ENCODE measurements at places on chromosomes 11 and 22.
A peak's percentile ranks its signal among the peaks of the same experiment; 100 is the strongest.

DNA sequence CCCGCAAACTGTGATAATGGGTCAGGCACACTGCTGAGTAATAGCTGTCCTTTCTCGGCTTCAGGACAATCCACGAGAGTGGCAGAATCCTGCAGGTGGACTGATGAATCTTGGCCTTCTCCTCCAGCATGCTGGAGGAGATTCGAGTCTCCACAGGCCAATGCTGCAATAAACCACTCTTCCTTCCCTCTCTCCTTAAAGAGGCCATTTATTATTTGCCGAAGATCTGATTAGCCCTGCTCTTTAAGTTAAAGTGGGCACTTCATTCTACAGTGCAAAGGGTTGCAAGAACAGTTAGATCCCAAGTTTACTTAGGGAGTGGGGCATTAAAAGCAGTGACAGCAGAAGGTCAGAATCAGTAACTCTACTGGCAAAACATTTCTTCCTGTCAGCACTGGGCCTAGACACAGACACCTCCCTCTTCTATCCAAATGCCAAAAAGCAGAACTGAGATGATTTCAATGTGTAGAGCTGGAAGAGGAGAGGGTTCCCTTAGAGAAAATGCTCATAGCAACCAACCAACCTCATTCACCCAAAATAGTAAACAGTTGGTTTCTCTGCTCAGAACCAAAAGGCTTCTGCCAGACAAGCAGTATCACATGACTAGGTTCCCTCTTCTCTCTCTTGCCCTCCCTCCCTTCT, 121.7 kb downstream of the SGSM3 start:
- H3K36me3 ChIP-seq: peaks cover 2% of the 10 kb centered on the region
- DNase-seq: no peak
- peak overlapping the region; percentile 46 for H3K27ac ChIP-seq
- H3K4me1 ChIP-seq: no peaks in the 10 kb centered on the region
- no peaks in the 10 kb centered on the region for H3K27me3 ChIP-seq

- H3K36me3 ChIP-seq: no peaks in the 10 kb centered on the region
- peaks cover 4% of the 10 kb centered on the region for H3K4me1 ChIP-seq
- no peak overlapping the region for H3K4me3 ChIP-seq
- no peak overlapping the region for H3K27ac ChIP-seq
- no peak for DNase-seq
Measured at GRCh38 chr11:45237711-45238315, 48.3 kb downstream of the SYT13 start.

GRCh38 chr11:134120143-134120850, 51.4 kb downstream of the JAM3 start:
- peaks cover 9% of the 10 kb centered on the region for H3K27me3 ChIP-seq
- H3K4me1 ChIP-seq: no peaks in the 10 kb centered on the region
- DNase-seq: no peak
- H3K36me3 ChIP-seq: no peaks in the 10 kb centered on the region
- H3K4me3 ChIP-seq: no peak overlapping the region
- no peak overlapping the region for H3K27ac ChIP-seq

DNA sequence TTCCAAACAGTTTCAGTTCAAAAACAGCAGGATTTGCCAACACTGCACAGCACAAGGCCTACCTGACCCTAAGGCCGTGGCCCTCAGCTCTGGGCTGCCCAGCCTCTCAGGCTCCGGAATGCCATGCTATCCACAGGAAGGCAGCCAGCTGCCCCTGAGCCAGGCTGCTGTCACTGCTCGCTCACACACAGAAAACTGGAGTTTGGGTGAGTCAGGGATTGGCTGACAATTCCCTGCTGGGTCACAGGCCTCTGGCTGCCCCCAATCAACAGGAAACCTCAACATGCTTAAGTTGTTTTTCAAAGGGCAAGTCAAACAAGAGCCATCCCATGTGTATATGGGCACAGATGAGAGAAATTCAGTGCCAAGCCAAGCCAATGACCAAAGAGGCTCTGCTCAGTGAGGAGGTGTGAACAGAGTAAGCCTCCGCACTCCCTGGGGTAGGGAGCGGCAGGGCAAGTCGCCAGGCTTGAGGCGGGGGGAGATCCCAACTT, 50.2 kb downstream of the RPL27A start:
- H3K36me3 ChIP-seq: no peaks in the 10 kb centered on the region
- H3K4me1 ChIP-seq: peaks cover 8% of the 10 kb centered on the region
- H3K27me3 ChIP-seq: no peaks in the 10 kb centered on the region
- no peak overlapping the region for H3K4me3 ChIP-seq

- DNase-seq: no peak
- no peaks in the 10 kb centered on the region for H3K27me3 ChIP-seq
- H3K36me3 ChIP-seq: peaks cover 8% of the 10 kb centered on the region
- peak overlapping the region; percentile 80 for H3K27ac ChIP-seq
- H3K4me3 ChIP-seq: no peak overlapping the region
Measured at GRCh38 chr11:35146074-35146521, 7.1 kb downstream of the CD44 start.

DNA sequence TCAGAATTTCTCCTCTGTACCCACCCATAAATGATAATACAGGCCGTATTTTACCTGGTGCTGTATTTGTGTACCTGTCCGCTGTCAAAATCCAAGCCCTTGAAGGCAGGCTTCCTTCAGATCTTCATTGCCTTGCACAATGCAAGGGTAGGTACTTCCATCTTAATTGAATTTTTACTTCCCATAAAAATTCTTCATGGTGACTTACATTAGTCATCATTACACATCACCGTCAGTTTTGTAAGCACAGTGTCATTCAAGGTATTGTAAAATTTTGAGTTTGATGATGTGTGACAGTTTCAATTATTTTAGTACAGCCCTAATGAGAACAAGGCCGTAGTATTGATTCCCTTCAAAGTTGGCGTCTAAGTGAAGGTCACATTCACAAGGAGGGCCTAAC, 770 bp upstream of the TSG101 start:
- DNase-seq: no peak
- H3K27me3 ChIP-seq: no peaks in the 10 kb centered on the region
- H3K4me1 ChIP-seq: peaks cover 16% of the 10 kb centered on the region
- peak overlapping the region; percentile 93 for H3K27ac ChIP-seq
- peaks cover 13% of the 10 kb centered on the region for H3K36me3 ChIP-seq

GRCh38 chr11:86719781-86720463, 47.5 kb upstream of the ME3 start:
- H3K4me1 ChIP-seq: no peaks in the 10 kb centered on the region
- H3K4me3 ChIP-seq: no peak overlapping the region
- no peak for DNase-seq
- peaks cover 2% of the 10 kb centered on the region for H3K27me3 ChIP-seq
- no peak overlapping the region for H3K27ac ChIP-seq

- H3K36me3 ChIP-seq: no peaks in the 10 kb centered on the region
- H3K27ac ChIP-seq: no peak within 1 kb of the TSS
- H3K4me1 ChIP-seq: no peaks in the 10 kb centered on the region
- no peak within 1 kb of the TSS for H3K4me3 ChIP-seq
- no peaks in the 10 kb centered on the region for H3K27me3 ChIP-seq
Measured at GRCh38 chr22:17562906-17563870, at the start of gene SLC25A18. Gene SLC25A18 (plus strand): TSS chr22:17563498. CDS start chr22:17579945, 16,447 bp downstream.
